HL-60 (cell line): ENCODE measurements at places on chromosomes 13 and 19.

GRCh38 chr19:29745253-29745652 is 30.2 kb upstream of the C19orf12 start:
- DNase-seq: peak; percentile 6

GRCh38 chr13:51956717-51957116 is 54.5 kb downstream of the ATP7B start:
- DNase-seq: no peak

GRCh38 chr19:38385804-38386257 is 2.0 kb downstream of the GGN start:
- no peak for DNase-seq

DNA sequence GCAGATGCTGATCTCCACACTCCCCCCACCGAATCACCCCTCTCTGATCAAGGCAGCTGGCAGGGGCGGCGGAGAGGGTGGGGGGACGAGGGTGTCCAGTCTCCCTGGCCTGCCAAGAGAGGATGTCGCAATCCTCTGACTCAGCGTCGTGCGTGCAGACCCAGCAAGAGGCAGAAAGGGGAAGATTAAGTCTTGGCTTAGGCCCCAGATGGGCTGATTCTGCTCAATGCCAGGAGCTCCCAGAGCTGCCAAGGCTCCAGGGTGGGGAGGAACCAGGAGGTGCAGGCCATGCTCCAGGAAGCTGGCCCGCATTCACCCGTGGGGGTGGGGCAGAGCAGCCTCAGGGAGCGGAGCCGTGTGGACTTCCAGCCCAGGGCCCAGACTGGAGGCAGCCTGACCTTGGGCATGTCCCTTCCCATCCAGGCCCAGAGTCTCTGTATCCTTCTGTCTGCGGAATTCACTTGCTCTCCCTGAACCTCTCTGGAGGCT is 6.6 kb upstream of the BCL3 start:
- peak; percentile 98 for DNase-seq

GRCh38 chr19:12092065-12092867 is 27.7 kb downstream of the ZNF844 start:
- DNase-seq: peak; percentile 94

DNA sequence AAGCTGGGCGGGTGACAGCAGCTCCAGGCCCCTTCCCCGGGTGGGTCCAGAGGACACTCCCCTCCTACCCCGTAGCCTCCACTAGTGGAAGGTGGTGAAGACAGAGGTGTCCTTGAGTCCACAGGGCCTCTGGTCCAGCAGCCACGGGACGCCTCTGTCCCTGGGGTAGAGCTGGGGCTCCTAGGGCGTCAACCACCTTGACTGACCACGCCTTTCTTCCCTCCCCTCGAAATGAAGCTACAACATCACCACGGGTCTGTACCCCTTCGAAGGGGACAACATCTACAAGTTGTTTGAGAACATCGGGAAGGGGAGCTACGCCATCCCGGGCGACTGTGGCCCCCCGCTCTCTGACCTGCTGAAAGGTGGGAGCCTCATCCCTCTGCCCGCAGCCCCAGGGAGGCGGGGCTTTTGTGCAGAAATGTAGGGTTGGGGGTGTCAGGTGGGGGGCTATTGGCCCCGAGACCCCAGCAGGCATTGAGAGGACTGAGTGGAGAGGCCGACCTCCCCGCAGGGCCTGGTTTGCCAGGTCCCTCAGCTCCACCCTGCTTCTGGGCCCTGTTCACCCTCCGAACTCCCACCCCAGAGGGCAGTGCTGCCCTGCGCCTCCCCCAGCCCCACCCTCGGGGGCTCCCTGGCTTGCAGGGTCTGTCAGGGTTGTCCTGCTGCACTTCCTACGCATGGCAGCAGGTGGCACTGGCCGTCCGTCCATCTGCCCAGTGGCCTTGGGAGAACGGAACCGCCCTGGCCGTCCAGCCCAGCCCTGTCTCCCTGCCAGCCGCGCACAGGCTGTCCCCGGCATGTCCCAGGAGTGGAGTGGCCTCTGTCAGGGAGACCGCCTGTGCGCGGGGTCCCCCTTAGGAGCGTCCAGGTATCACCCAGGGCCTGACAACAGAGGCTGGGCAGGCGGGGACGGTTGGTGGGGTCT is 15.7 kb downstream of the STK11 start:
- no peak for DNase-seq

- peak; percentile 74 for DNase-seq
Observed at GRCh38 chr19:54418030-54418929, 3.0 kb downstream of the TTYH1 start.

GRCh38 chr13:29195456-29195855 is 375.3 kb downstream of the MTUS2 start:
- no peak for DNase-seq

GRCh38 chr13:52158629-52159158 is 703 bp downstream of the NEK3 start:
- peak; percentile 21 for DNase-seq

- no peak for DNase-seq
Observed at GRCh38 chr19:49920624-49921363, 8.2 kb upstream of the ATF5 start.

- DNase-seq: no peak
Observed at GRCh38 chr13:60369242-60369641, 27.8 kb upstream of the TDRD3 start.

DNA sequence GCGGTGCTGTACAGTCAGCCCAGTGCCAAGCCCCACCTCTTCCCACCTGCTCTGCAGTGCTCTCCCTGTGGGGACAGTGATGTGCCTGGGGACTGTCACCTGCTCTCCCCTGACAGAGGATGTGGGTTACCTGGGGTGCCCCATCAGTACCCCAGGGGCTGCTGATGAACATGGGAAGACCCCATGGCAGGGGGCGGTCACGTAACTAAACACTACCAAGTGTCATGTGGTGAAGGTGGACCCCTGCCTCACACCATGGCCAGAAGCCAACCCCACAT is 12.7 kb downstream of the KDM4B start:
- no peak for DNase-seq

DNA sequence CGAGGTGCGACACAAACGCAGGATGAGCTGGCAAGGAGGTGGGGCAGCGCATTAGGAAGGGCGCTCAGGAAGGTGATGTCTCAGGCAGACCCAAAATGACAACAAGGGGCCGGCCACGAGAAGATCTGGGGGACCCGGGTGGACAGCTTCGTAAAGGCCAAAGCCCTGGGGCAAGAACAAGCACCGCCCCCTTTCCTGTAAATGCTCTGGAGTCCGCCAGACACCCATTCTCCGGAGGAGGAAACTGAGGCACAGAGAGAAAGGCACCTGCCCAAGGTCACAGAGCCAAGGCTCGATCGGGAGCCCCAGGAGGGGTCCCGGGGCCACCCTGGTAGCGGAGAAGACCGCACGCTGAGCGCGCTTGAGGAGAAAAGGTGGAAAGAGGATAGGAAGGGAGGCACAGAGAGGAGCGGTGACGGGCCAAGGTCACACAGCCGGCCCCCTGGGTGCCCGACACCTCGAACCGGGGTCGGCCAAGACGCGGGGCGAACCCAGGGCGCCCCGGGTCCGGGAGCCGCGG is 571 bp downstream of the SAFB2 start:
- no peak for DNase-seq

- no peak for DNase-seq
Observed at GRCh38 chr19:38837656-38838121, 6.1 kb upstream of the ECH1 start.

DNA sequence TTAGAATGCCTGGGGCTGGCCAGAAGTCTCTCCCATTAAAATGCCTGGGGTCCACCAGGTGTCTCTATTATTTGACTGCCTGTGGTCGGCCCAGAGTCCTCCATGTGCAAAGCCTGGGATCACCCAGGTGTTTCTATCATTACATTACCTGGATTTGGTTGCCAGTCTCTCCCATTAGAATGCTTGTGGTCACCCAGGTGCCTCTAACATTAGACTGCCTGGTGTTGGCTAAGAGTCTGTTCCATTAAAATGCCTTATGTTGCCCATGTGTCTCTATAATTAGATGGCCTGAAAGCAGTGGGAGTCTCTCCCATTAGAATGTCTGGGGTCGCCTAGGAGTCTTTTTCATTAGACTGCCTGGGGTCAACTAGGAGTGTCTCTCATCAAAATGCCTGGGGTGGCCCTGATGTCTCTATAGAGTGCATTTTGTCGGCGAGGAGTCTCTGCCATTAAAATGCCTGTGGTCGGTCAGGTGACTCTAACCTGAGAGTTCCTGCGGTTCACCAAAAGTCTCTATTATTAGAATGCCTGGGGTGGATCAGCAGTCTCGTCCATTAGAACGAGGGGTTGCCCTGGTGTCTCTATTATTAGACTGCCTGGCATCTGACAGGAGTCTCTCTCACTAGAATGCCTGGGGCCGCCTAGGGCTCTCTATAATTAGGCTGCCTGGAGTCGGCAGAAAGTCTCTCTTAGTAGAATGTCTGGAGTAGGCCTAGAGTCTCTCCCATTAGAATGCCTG is 1540.5 kb downstream of the UQCRFS1 start:
- no peak for DNase-seq

DNA sequence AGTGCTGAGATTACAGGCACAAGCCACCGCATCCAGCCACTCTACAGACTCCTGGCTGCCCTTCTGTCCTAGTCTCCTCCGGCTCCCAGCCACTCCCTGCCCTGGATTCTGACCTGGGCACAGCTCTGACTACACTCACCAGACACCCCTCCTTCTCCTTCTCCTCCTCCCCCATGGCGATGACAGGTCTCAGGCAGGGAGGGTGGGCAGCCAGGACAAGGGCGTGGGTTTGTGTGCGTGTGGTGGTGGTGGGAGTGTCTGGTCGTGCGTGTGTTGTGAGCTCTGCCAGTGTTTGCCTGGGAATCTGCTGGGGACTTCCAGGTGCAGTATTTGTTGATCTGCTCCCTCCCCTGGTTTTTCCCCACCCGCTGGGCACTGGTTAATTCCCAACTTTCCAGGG is 3.0 kb upstream of the NCCRP1 start:
- DNase-seq: no peak
